GM12891 (cell line): ENCODE measurements at places on chromosomes 1 and 21.

GRCh38 chr1:221117548-221117951 lies 238.3 kb downstream of the HLX start:
- no peak for DNase-seq

DNA sequence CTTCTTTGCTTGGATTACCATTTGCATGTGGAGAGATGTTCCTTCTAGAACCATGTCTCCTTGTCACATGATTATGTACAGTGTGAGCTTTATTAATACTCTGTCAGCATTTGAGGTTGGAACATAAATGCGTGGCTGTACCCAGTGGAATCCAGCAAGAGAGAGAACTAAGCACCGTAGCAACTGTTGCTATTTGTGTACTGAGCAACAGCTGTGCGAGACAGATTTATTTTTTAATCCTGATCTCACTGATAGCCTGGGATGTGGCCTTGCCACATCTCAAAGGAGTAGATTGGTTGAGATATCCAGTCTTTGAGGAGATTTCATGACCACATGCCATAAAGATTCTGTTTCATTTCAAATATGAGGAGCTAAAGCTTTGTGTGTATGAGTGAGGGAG lies 43.4 kb downstream of the KIF1B start:
- DNase-seq = no peak

- DNase-seq = no peak
Observed at GRCh38 chr1:94468708-94469107, 50.5 kb downstream of the ABCD3 start.

- DNase-seq = no peak
Observed at GRCh38 chr21:33339135-33339534, 14.4 kb downstream of the IFNAR1 start.

DNA sequence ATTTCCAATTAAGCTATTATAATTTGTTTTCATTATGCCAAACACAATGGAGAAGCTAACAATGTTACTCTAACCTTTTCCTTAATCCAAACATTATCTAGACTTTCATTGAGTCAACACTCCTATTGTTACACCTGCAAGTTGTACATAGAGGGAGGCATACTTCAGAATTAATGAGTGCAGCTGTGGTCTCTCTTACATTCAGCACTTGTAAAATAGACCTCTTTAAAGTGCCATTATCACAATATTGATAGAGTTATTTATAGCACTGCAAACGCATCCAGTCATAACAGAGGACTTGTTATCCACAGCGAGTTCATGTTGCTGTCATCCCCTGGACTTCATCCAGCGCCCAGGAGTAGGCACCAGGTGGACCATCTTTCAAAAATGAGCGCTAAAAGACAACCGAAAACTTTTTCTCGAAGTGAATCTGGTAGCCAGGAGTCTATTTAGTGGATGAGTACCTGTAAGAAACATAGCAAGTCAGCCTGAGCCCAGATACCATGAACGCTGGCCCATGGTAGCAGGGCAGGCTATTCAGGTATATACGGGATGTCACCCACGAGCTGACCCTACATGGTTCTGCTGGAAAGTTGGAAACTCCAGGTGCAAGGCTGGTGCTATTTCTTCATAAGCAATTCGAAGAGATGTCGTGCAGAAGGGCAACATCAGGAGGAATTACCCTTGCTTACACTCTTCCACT lies 70.6 kb upstream of the NFIA start:
- no peak for DNase-seq

DNA sequence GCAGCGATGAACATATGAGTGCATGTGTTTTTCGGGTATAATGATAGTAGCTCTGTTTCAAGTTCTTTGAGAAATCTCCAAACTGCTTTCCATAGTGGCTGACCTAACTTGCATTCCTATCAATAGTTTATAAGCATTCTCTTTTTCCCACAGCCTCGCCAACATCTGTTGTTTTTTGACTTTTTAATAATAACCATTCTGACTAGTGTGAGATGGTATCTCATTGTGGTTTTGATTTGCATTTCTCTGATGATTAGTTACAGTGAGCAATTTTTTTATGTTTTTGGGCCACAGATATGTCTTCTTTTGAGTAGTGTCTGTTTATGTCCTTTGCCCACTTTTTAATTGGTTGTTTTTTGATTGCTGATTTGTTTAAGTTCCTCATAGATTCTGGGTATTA lies 10.6 kb upstream of the RUNX1 start:
- DNase-seq = no peak

DNA sequence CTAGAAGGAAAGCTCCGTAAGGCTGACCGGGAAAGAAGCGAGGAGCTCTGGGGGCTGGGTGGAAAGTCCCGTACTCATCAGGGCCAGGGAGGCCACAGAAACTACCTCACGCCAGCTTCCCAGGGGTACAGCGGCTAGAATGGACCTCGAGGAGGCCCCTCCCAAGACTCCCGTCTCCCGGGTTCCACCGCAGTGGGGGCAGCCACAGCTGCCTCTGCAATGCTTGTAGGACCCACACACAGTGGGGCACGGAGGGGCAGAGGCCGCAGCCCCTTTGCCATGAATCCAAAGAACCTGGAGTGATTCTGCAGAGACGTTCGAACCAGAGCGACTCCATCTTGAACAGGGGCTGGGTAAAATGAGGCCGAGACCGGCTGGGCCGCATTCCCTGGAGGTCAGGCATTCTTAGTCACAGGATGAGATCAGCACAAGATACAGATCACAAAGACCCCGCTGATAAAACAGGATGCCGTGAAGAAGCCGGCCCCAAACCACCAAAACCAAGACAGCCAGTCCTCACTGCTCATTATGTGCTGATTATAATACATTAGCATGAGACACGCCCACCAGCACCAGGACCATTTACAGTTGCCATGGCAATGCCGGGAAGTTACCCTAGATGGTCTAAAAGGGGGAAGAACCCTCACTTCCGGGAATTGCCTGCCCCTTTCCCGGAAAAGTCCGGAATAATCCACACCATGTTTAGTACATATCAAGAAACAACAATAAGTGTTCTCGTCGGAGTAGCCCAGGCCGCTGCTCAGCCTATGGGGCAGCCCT lies 1.6 kb upstream of the ANKRD65 start:
- DNase-seq = no peak

GRCh38 chr1:113545626-113546025 lies 155.3 kb downstream of the MAGI3 start:
- no peak for DNase-seq

DNA sequence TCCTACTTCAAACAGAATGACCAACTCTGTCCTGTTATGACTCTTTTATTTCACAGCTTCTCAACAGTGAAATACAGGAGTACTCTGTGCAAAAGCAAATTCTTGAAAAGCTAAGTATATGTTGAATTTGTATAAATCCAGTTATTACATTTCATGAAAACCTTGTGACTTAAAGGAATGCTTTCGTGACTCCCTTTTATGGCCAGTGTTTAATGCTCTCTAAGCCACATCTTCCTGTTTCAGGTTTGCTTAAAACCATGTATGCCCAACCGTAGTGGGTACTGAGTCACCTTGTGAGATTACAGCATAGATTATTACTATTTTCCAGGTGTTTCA lies 40.2 kb upstream of the KIF1B start:
- DNase-seq = peak; percentile 25

GRCh38 chr21:31660259-31660565 lies 719 bp downstream of the SOD1 start:
- DNase-seq = no peak

DNA sequence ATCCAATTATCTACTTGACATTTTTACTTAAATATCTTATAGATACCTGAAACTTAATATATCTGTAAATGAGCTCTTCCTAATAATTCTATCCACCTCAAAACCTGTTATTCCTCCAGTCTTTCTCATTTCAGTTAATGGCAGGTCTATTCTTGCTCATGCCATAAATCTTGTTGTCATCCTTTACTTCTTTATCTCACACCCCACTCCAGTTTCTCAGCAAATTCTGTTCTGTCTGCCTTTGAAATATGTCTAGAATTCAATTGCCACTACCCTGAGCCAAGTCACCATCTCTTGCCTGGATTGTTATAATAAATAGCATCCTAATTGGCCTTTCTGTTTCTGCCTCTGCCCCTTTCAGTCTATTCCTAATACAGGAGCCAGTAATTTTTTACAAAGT lies 105.8 kb downstream of the MAN1A2 start:
- DNase-seq = no peak
